ENCODE measurements at places on chromosomes 6 and 20.

DNA sequence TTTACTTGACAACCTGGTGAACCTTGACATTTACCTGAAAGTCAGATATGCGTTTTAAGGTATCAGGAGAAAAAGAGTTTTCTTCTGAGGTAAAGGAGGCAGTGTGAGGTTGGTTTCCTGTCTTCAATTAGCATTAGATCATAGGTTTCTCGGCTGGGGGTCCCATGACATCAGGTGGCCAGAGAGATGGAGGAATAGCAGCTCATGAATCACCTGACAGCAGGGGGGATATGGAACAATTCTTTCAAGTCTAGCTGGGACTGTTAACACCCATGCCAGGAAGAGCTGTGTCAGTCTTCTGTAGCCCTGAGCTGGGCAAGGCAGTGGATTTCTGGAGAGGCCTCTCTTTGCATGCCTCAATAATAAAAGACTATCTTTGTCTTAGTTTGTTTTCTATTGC is 108.0 kb upstream of the TMEM170B start:
- no peak for DNase-seq

DNA sequence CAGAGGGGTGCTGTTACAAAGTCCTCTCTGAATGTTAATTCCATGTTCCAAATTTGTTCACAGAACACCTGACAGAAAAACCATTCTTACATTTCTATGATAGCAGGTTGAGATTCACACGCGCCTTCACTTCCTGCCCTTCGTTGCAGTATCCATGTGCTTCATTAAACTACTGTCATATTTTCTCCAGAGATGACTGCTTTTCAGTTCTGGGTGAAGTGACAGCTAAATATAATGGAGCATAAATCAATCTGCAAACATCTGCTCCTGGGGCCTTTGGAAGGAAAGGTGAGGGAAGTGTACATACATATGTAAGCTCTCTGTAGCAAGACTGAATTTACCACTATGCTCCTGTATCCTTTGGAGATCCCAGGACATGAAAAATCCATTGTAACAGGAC is 750.2 kb downstream of the HDGFL1 start:
- no peak for DNase-seq

GRCh38 chr20:40578961-40579360 is 110.1 kb downstream of the MAFB start:
- no peak for DNase-seq

- no peak for DNase-seq
Measured at GRCh38 chr20:63092660-63093215, 86.0 kb upstream of the BHLHE23 start.

- DNase-seq, result no peak
Measured at GRCh38 chr20:50831622-50832021, 36.8 kb downstream of the BCAS4 start.

DNA sequence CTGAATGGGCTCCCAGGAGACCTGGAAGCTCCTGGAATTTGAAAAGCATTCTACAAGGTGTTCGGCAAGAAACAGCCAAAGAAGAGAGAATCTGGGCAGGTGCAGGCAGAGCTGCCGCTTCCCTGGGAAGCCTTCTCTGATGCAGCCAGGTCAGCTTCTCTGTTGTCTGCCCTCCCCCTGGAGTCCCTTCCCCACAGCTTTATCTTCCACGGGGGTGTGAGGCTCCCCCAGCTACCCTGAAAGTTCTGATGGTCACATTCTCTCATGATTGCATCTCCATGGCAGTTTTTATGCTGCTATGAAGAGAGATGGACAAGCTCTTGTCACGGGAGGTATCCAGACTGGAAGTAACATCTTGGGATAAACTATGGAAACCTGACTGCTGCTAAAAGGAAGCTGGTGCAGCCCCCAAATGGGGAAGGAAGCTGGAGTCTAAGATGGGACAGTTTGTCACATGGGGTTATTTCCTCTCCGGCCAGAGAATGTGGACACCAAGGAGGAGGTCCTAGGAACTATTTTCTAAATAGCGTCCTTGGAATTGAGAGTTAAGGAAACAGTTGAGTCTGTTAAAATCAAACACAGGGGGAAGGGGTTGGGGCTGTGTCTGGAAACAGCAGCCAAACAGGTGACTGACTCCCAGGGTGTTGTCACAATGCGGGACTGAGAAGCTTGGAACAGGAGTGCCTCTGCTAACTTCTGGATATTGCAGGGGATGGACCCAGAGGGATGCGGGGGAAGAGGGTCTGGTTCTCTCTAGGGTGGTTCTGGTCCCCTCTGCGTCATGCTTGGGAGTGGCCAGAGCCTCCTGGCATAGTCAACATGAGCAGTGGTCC is 91.1 kb downstream of the ASXL1 start:
- DNase-seq, result no peak

DNA sequence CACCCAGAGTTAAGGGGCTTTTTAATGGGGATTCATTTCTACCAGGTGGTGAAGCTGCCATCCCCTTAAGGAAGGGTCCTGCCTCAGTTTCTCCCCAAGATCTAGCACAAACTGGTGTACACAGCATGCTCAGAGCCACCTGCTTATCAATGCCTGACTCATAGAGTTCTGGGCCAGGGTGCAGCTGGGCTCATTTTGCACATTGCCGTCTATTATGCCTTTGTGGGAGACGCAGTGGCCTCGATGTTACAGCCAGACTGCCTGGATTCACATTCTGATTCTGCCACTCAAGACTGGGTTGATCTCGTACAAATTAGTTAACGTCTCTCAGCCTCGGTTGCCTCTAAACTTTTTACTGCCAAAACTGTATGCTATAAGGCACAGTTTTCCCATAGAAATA is 365.7 kb downstream of the ZFAND3 start:
- DNase-seq, result no peak

- peak; percentile 46 for DNase-seq
Measured at GRCh38 chr20:9068841-9069663, at the start of gene PLCB4. Gene PLCB4, plus strand, starts transcription at chr20:9069087. Its CDS starts 238,728 bp downstream, at chr20:9307815.

- DNase-seq, result no peak
Measured at GRCh38 chr6:98975421-98975820, 27.7 kb upstream of the FBXL4 start.

DNA sequence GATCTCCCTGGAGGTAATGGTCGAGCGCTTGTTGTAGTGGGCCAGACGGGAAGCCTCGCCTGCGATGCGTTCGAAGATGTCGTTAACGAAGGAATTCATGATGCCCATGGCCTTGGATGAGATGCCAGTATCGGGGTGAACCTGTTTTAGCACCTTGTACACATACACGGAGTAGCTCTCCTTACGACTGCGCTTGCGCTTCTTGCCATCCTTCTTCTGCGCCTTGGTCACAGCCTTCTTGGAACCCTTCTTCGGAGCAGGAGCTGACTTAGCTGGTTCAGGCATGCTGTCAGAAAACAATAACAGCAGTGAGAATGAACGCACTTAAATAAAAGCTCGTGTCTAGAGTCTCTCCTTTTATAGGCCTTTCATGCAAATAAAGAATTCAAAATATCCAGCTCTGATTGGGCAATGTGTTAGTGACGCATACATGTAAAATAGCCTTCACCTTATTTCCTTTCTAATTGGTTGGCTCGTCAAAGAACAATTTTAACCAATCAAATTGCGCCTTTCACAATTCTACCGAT is 129.2 kb downstream of the HFE start:
- DNase-seq, result peak; percentile 100

GRCh38 chr6:53294611-53295010 is 54.1 kb downstream of the ELOVL5 start:
- no peak for DNase-seq

DNA sequence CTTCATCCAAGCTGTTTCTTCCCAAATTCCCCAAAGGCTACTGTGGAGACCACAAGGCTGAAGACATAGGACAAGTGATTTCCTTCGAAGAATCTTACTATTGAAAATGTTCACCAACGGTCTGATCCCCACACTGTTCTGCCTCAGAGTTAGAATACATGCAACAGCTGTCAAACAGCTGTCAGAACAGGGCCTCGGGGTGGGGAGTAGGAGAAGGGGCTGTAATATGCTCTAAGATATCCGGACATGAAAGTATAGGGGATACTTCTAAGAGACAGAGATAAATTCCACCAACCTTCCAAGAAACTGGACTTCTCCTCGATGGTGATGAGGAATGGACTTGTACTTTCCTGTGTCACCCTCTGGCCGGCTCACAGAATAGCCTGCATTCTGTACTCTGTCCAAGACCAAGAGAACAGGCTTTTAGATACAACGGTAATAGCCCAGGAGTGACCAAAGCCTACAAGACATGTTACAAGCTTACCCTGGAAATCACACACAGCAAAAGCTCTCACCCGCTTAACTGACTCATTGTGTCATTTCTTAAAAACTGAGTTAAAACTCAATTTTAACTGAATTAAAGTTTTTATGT is 69.2 kb upstream of the PTGIS start:
- DNase-seq, result no peak

DNA sequence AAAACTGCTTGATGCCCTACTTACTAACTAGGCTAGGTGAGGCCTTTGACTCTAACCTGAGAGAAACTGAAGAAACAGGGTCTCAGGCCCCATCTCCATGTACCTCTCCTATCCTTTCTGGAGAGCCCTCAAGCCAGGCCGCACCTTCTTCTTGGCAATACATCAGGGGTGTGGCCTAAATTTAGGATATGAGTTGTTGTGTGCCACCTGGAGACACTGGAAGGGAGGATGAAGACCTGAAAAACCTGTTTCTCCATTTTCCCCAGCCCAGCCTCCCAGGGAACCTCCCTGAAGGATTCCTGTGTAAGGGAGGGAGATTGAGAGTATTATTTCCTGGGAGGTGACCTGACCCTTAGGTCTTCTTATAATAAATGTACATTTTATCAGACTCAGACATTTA is 3.1 kb downstream of the LY6G6D start:
- DNase-seq, result no peak

DNA sequence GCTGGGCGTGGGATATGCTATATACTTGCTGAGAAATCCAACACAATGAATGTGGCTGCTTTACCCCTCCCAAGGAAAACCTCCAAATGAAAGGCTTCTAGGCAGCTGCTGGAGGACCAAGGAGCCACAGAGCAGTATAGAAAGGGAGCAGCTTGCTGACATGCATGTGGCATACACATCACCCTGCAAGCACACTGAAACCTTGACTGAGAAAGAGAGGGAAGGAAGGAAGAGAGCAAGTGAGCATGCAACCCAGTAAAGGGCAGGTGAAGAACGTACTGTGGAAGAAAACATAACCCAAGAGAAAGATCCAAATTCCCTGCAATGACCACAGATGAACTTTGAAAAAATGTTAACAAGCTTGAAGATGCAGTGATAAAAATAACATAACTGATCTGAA is 543.0 kb downstream of the KIF16B start:
- DNase-seq, result no peak

GRCh38 chr6:1255636-1256365 is 56.1 kb upstream of the FOXQ1 start:
- DNase-seq, result no peak

DNA sequence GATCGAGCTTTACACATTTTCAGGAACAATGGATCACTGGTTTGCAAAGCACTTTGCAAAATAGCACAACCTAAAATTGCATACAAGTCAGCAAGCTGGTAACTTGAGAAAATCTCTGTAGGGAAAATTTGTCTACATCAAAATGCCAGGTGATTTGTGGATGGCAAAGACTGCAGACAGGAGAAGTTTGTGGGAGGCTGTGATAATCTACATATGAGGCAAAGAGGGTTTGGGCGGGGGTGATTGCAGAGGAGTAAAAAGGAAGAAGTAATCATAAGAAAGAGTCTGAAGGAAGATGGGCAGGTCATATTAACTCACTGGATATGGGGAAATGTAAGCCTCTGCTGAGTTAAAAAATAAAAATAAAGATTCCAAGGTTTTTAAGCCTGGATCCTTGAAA is 166.3 kb upstream of the STXBP5 start:
- DNase-seq, result no peak

DNA sequence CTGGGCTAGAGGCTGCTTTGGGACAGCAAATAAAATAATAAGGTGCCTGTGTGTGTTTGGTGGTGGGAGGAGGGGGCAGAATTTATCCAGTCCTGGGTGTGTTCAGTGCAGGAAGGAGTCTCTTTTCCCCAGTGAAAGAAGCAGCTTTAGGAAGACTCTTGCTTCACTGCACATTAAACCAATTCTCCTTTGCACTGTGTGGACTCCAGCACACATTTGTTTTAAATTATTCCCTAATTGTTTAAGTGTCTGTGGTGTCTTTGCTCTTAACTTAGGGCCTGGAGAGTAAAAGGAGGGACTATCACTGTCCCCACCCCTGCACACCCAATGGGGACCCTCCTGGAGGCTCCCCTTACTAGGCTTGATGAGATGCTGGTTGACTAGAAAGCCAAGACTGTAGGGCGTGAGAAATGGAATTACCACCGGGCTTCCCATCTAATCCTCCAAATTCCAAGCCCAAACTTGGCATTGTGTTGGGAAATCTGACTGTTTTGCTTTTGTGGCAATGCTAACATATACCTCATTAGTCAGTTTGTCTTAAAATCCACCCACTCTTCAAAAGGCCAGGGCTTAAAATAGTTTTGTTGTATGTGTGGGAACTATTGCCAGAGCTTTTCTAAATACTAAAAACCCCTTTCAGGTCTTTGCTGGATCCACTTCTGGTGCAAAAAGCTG is 13.5 kb upstream of the DAAM2 start:
- no peak for DNase-seq

- no peak for DNase-seq
Measured at GRCh38 chr6:14995208-14995607, 250.7 kb upstream of the JARID2 start.

- no peak for DNase-seq
Measured at GRCh38 chr6:63816401-63816981, 180.9 kb downstream of the PHF3 start.

DNA sequence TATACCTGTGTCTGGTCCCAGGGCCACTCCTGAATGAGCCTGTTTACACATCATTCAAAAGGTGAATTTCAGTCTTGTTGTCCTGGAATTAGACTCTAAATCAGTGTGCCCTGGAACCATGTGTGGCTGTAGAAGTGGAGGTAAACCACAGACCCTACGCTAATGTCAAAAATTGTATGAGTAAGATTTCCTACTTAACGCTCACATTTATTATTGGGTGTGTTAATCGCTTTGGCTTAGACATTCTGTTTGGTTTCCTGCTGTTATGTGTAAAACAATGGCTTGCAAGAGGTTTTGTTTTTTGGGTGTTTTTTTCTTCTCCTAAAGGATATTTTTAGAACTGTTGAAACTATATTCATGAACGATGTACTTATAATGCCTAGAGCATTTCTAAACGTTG is 19.3 kb downstream of the PLCB1 start:
- peak; percentile 78 for DNase-seq

DNA sequence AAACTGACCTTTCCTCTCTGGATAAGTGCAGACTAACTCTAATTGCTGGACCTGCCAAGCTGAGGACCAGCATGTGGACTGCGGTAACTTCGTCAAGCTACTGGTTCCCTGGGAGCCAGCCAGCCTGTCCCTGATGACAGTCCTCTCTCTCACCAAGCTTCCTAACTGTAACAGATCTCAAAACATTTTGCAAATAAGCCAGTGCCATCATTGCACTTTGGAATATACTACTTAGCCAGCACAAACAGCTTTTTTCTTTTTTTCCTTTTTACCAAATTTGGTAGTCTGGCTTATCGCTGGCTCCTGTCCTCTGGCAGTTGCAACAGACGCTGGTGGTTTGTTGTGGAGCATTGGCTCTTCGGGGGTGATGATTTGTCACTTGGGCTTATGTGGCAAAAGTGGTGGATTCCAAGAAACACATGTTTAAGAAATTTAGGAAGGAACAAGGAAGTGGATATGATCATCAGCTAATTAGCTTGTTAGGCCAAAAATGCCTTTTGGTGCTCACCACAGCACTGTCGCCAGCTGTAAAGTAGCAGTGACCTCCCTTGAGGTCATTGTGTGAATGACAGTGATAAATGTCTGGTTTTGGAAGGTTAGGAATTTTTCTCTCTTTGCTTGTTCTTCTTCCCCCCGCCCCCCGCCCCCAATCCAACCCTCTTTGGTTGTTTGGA is 171.7 kb downstream of the CLIC5 start:
- peak; percentile 79 for DNase-seq

GRCh38 chr20:44692932-44693480 is 22.2 kb upstream of the CCN5 start:
- DNase-seq, result peak; percentile 95

- DNase-seq, result no peak
Measured at GRCh38 chr20:47382746-47383415, 26.4 kb upstream of the ZMYND8 start.
